ENCODE measurements at places on chromosomes 6 and 20.

- DNase-seq: no peak
Measured at GRCh38 chr6:402901-403658, 11.5 kb downstream of the IRF4 start.

- DNase-seq: no peak
Measured at GRCh38 chr6:36593569-36594028, 563 bp upstream of the SRSF3 start.

DNA sequence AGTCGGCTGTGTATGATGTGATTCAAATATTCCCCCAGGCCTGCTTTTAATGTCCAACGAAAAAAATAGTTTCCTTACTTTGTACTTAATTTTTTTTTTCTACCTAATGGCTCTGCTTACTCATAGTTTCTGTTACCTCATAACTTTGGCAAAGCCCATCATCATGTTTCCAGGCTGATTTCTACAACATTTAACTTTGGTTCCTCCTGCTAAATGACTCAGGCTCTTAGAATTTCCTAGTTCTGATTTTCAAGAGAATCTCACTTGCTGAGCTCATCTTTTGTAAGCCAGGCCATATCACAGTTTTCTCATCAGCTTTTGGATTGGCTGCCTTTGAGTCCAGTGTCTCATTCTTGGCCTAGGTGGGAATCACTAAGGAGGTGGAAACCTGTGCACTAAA is 323.1 kb downstream of the HDGFL1 start:
- no peak for DNase-seq

GRCh38 chr20:37407573-37408002 is 61.6 kb downstream of the SRC start:
- DNase-seq: no peak

DNA sequence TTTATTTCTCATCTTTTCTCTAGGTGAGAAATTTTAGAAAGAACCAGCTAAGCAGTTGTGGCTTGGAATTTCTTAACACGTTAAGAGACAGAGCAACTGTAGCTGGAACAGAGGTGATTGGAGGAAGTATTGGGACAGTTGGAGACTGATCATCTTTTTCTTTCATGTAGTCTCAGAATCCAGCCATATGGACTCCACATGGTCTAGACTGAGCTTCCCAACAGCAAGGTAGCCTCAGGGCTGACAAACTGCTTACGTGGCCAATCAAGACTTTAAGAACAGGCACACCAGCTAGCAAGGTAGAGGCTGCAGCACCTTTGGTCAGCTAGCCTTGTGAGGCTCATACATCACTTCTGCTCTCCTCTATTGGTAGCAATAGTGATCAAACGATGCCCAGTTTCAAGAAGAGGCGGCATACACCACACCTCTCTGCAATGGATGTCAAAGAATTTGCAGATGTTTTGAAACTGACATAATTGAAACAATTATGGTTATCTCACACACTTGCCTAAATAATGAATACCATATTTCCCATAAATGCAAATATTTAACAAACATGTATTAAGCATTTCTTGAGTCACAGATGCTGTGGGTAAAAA is 590.5 kb upstream of the SLC35B3 start:
- DNase-seq: no peak

- DNase-seq: no peak
Measured at GRCh38 chr20:47887477-47888080, 102.3 kb upstream of the SULF2 start.

- no peak for DNase-seq
Measured at GRCh38 chr6:167044696-167045095, 45.5 kb downstream of the CEP43 start.

- no peak for DNase-seq
Measured at GRCh38 chr20:62352402-62353288, 14.5 kb downstream of the LAMA5 start.

DNA sequence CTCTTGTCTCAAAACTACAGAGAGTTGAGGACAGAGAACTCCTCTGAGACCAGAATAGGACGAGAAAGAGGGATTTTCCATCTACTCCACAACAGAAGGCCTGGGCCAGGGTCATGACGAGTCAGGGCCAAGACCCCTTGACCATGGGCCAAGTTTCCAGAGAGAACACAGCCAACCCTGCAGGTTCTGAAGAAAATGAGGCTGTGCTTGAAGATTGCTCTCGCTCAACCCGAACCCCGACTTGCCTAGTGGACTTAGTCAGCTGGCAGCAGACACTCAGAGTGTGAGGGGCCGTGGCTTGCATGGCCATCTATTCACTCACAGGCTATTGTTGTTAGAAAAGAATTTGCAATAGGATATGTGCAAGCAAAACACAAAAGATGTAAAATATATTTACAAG is 54.5 kb downstream of the TMEM242 start:
- no peak for DNase-seq
